ENCODE measurements at places on chromosomes 12 and 14. TPM values are rescaled to one million over a fixed set of nuclear protein-coding genes. Genes with fewer than 3 reads are reported as not detected.

GRCh38 chr14:60114881-60115280 lies 23.2 kb downstream of the PCNX4 start:
- peaks cover 43% of the 10 kb centered on the region for H3K36me3 ChIP-seq
- no peak overlapping the region for H3K27ac ChIP-seq
- DNase-seq, result no peak
- H3K27me3 ChIP-seq, result no peaks in the 10 kb centered on the region
- H3K4me1 ChIP-seq, result peaks cover 7% of the 10 kb centered on the region
- no peak overlapping the region for H3K4me3 ChIP-seq

The POLR3B gene
- total RNA-seq, result 6.3 TPM

- H3K27me3 ChIP-seq, result peaks cover 6% of the 10 kb centered on the region
- H3K4me1 ChIP-seq, result no peaks in the 10 kb centered on the region
- H3K27ac ChIP-seq, result no peak overlapping the region
- H3K36me3 ChIP-seq, result peaks cover 2% of the 10 kb centered on the region
- DNase-seq, result no peak
- H3K4me3 ChIP-seq, result no peak overlapping the region
Observed at GRCh38 chr12:67237231-67237630, 31.9 kb upstream of the CAND1 start.

- H3K27ac ChIP-seq, result no peak overlapping the region
- no peaks in the 10 kb centered on the region for H3K27me3 ChIP-seq
- peaks cover 13% of the 10 kb centered on the region for H3K36me3 ChIP-seq
- no peak for DNase-seq
- H3K4me3 ChIP-seq, result no peak overlapping the region
- peaks cover 29% of the 10 kb centered on the region for H3K4me1 ChIP-seq
Observed at GRCh38 chr14:64940336-64940910, 2.1 kb downstream of the GPX2 start.

The LYZ gene
- not detected for total RNA-seq

The CDCA3 gene
- 89.1 TPM for total RNA-seq

- peak; percentile 95 for DNase-seq
- peaks cover 68% of the 10 kb centered on the region for H3K4me1 ChIP-seq
- H3K27ac ChIP-seq, result peak overlapping the region; percentile 92
- H3K27me3 ChIP-seq, result no peaks in the 10 kb centered on the region
Observed at GRCh38 chr12:89040146-89040964, 311.9 kb downstream of the DUSP6 start.

The RNASE12 gene
- total RNA-seq, result not detected

The CD27 gene
- total RNA-seq, result 44.9 TPM

- no peak overlapping the region for H3K27ac ChIP-seq
- no peaks in the 10 kb centered on the region for H3K4me1 ChIP-seq
- no peak for DNase-seq
- H3K36me3 ChIP-seq, result no peaks in the 10 kb centered on the region
- no peak overlapping the region for H3K4me3 ChIP-seq
Observed at GRCh38 chr14:95190857-95191256, 33.5 kb upstream of the DICER1 start.

DNA sequence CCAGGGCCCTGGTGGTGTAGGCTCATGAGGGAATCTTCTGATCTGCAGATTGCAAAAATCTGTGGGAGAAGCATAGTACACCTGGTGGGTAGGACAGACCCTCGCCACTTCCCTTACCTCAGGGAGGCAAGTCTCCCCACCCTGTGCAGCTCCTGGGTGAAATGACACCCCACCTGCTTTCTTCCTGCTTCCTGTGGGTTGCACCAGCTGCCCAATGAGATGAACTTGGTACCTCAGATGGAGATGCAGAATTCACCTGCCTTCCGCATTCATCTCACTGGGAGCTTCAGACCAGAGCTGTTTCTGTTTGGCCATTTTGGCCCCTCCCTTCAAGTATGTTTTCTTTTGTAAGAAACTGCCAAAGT lies 4.7 kb downstream of the CLEC2D start:
- peak overlapping the region; percentile 95 for H3K4me3 ChIP-seq
- no peaks in the 10 kb centered on the region for H3K27me3 ChIP-seq
- DNase-seq, result peak; percentile 83
- H3K27ac ChIP-seq, result peak overlapping the region; percentile 99

GRCh38 chr14:99255621-99256482 lies 16.1 kb downstream of the BCL11B start:
- no peaks in the 10 kb centered on the region for H3K27me3 ChIP-seq
- peak overlapping the region; percentile 96 for H3K4me3 ChIP-seq
- H3K4me1 ChIP-seq, result peaks cover 88% of the 10 kb centered on the region
- peaks cover 62% of the 10 kb centered on the region for H3K36me3 ChIP-seq

DNA sequence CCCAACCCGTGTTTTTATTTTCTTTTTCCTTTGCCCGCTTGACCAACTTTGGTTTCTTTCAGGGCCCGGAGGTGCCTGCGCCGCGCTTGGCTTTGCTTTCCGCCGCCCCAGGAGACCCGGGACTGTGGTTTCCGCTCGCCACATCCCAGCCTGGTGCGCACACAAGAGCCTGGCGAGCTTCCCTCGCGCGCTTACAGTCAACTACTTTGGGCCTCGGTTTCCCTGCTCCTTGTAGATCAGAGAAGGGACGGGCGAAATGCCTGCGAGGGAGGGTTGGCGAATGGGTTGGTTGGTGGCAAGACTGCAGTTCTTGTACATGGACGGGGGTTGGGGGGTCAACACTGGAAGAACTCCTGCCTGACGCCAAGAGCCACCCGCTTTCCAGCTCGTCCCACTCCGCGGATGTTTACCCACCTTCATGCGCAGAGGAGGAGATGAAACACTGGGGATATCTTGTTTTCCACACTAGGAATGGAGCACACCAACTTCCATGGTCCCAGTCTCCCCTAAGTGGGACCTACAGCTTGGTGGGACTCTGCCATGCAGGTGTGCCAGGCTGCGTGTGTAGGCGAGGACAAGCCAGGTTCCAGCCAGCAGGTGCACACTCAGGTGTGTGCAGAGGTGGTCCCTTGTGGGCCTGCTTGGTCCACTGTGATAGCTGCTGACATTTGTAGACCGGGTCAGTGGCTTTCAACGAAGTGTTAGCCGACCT lies 16.6 kb upstream of the TBX3 start:
- no peak for DNase-seq
- H3K4me3 ChIP-seq, result no peak overlapping the region
- H3K27ac ChIP-seq, result peak overlapping the region; percentile 17
- H3K4me1 ChIP-seq, result no peaks in the 10 kb centered on the region
- H3K27me3 ChIP-seq, result peaks cover 77% of the 10 kb centered on the region

- no peaks in the 10 kb centered on the region for H3K36me3 ChIP-seq
- no peaks in the 10 kb centered on the region for H3K4me1 ChIP-seq
- DNase-seq, result no peak
- no peak overlapping the region for H3K27ac ChIP-seq
- H3K27me3 ChIP-seq, result peaks cover 19% of the 10 kb centered on the region
Observed at GRCh38 chr12:69095765-69096477, 143.4 kb upstream of the CPSF6 start.

- peaks cover 12% of the 10 kb centered on the region for H3K27me3 ChIP-seq
- no peak for DNase-seq
- peaks cover 9% of the 10 kb centered on the region for H3K4me1 ChIP-seq
- no peaks in the 10 kb centered on the region for H3K36me3 ChIP-seq
Observed at GRCh38 chr12:108332791-108333382, 6.2 kb downstream of the CMKLR1 start.

GRCh38 chr14:104953896-104954656 lies 24.1 kb downstream of the AHNAK2 start:
- no peaks in the 10 kb centered on the region for H3K4me1 ChIP-seq
- no peak for DNase-seq
- no peak overlapping the region for H3K27ac ChIP-seq

- peaks cover 8% of the 10 kb centered on the region for H3K36me3 ChIP-seq
- H3K4me1 ChIP-seq, result no peaks in the 10 kb centered on the region
- H3K4me3 ChIP-seq, result no peak overlapping the region
- H3K27me3 ChIP-seq, result no peaks in the 10 kb centered on the region
Observed at GRCh38 chr12:48142818-48143674, 14.3 kb downstream of the ASB8 start.

DNA sequence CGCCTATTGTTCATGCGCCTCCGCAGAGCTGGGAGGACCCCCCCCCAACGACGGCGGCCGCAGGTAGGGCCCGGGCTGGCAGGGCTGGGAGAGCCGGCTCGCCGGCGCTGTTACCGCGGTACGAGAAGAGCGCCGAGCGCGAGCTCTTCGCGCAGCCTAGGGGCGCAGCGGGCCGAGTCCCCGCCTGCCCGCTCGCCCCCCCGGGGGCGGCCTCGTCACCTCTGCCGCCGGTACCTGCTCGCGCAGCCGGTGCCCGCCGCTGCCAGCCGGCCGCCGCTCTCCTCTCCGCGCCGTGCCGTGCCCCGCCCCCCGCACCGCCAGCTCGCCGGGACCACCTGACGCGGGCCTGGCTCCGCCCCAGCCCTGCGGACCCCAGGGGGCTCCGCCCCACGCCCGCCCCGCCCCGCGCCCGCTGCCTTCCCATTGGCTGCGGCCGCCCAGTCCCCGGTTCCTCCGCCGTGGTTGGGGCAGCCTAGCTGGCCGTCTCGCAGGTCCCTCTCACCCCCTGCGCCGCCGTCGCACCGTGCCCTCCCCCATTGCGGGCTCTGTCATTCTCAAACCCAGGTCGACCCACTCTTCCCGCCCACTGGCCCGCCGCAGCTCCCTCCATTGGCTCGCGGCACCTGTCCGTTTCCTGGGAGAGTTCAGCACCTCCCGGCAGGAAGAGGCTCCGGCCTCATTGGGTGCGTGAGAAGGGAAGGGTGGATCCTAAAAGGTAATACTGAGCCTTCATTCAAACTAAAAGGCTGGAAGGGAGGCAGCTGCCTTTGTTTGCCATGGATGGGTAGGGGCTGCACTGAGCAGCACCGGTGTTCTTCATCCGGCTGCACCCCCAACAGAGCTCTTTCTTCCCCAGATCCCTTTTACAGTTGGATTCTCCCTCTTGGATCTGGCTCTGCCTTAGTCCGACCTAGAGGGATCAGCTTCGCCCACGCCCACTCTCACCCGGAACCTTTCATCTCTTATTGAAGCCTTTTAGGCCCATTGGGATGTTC lies at the start of gene MAP3K9:
MAP3K9 (minus strand) TSS at position 289 of the 995 bp plus-strand sequence. CDS start 342 bp downstream, outside the sequence.
- peaks cover 11% of the 10 kb centered on the region for H3K4me1 ChIP-seq
- H3K27me3 ChIP-seq, result no peaks in the 10 kb centered on the region
- peaks cover 2% of the 10 kb centered on the region for H3K36me3 ChIP-seq
- H3K4me3 ChIP-seq, result peak within 1 kb of the TSS; percentile 72
- peak within 1 kb of the TSS; percentile 70 for H3K27ac ChIP-seq

DNA sequence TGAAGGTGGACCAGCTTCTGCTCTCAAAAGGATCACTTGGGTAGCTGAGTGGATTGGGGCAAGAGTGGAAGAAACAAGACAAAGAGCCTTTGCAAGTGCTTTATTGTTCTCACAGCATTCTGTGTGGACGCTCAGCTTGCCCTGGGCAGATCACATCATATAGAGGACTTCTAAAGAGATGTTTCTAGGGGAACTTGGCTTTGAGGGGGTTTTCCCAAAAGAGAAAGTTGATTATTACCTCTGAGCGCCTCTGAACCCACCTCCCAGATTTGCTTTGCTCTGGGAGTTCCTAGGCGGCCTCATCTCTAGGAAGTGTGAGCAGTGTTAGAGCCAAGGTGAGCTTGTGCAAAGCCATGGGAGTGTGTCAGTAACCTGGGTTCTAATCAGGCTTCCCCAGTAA lies 81.7 kb downstream of the RIN3 start:
- H3K36me3 ChIP-seq, result peaks cover 53% of the 10 kb centered on the region
- H3K27ac ChIP-seq, result no peak overlapping the region
- H3K4me1 ChIP-seq, result peaks cover 29% of the 10 kb centered on the region
- no peaks in the 10 kb centered on the region for H3K27me3 ChIP-seq
- no peak overlapping the region for H3K4me3 ChIP-seq

GRCh38 chr14:102056694-102057442 lies 30.0 kb downstream of the HSP90AA1 start:
- H3K27me3 ChIP-seq, result peaks cover 3% of the 10 kb centered on the region
- peaks cover 22% of the 10 kb centered on the region for H3K4me1 ChIP-seq
- peaks cover 10% of the 10 kb centered on the region for H3K36me3 ChIP-seq

GRCh38 chr14:84409435-84409834 lies 1120.5 kb upstream of the FLRT2 start:
- H3K4me1 ChIP-seq, result no peaks in the 10 kb centered on the region
- H3K27me3 ChIP-seq, result no peaks in the 10 kb centered on the region
- H3K27ac ChIP-seq, result no peak overlapping the region
- no peaks in the 10 kb centered on the region for H3K36me3 ChIP-seq
- no peak for DNase-seq

- H3K27ac ChIP-seq, result peak overlapping the region; percentile 44
- H3K36me3 ChIP-seq, result no peaks in the 10 kb centered on the region
- H3K4me1 ChIP-seq, result peaks cover 4% of the 10 kb centered on the region
- H3K4me3 ChIP-seq, result no peak overlapping the region
Observed at GRCh38 chr14:100384277-100384676, 61.1 kb downstream of the SLC25A47 start.

GRCh38 chr12:126496201-126496600 lies 1431.0 kb downstream of the AACS start:
- no peaks in the 10 kb centered on the region for H3K27me3 ChIP-seq
- H3K27ac ChIP-seq, result no peak overlapping the region
- no peaks in the 10 kb centered on the region for H3K36me3 ChIP-seq

All from activated CD8-positive, alpha-beta memory T cell treated with anti-CD3 and anti-CD28 coated beads, Interleukin-2, amount 10 ng/mL, durations not matched to agents 7 days and 5 days (primary cell).